ENCODE measurements at places on chromosomes 3 and 15. TPM values are rescaled to one million over a fixed set of nuclear protein-coding genes. Genes with fewer than 3 reads are reported as not detected.

DNA sequence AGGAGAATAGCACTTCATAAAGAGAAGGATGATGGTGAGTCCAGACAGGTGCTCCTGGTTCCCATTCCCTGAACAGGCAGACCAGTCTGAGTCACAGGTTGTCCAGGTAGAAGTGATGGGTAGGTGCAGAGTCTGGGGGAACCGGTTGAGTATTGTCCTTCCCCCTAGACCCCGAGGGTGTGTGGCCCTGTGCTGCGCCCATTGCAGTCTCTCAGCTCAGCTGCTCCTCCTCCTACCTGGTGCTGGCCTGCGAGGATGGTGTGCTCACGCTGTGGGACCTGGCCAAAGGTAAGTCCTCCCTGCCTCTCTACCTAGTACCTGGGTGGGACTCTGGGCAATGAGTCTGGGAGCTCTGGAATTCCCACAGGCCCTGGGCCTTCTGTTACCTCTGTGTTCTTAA, 19.8 kb downstream of the MESP1 start:
- no peak for DNase-seq

GRCh38 chr3:125381743-125382142, 6.6 kb upstream of the ZNF148 start:
- DNase-seq: no peak

DNA sequence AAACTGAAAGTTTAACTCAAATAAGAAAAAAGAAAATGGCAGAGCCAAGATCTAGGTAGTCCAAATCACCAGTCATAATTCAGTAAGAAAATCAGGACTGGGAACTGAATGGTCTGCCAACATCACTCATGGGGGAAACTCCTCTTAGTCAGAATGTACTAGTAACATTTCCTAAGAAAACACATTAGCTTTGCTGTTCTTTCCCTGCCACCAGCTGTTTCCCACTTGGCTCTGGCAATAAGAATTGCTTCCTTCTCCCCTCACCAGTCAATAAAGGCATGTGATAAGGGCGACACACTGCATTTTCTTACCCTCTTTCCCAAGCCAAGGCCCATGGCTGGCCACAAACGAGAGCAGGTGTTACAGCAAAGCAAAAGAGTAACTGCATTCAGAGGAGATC, 46.1 kb downstream of the PIK3R4 start:
- DNase-seq: peak; percentile 63

DNA sequence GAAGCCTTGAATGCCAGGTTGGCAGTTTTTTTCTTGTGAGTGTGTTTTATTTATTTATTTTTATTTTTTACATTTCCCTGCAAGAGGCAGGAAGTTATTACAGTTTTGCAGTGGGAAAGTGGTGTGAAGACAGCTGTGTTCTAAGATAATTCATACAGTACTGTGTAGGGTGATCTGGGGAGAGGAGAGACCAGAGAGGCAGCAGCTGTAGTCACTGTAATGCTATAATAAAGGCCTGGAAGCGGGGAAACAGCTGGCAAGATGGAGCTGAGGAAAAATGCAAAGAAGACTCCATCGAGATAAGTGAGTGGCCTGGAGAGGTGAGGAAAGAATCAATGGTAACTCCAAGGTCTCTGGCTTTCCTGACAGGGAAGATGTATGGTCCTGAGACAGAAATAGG, 23.1 kb downstream of the CNTN3 start:
- DNase-seq: no peak

DUOX1 gene
- total RNA-seq: 6.1 TPM

GPR62 gene
- total RNA-seq: 0.19 TPM

PEAK1 gene
- total RNA-seq: 97.3 TPM

Data from right cardiac atrium (tissue), 5 donors.